ENCODE measurements at places on chromosomes 3 and 15.

- DNase-seq: no peak
Measured at GRCh38 chr3:141231952-141232823, 563 bp downstream of the PXYLP1 start.

GRCh38 chr3:15206662-15207576, 873 bp downstream of the CAPN7 start:
- DNase-seq: peak; percentile 25

DNA sequence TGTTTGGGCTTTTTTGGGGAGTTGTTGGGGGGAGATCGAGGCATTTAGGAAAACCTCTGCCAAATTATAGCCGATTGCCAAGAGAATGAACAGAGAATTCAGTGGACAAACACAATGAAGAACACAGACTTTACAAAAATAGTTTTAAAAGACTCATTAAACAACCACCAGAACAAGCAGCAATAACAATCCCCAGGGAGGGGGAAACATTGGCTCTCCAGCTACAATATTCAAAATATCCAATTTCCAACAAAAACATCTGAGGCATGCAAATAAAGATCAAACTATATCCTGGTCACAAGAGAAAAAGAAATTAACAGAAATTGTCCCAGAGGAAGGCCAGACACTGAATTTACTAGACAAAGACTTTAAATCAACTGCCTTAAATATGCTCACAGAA, 24.5 kb upstream of the ANKRD28 start:
- DNase-seq: no peak

- no peak for DNase-seq
Measured at GRCh38 chr15:82105451-82106215, 59.8 kb upstream of the MEX3B start.

DNA sequence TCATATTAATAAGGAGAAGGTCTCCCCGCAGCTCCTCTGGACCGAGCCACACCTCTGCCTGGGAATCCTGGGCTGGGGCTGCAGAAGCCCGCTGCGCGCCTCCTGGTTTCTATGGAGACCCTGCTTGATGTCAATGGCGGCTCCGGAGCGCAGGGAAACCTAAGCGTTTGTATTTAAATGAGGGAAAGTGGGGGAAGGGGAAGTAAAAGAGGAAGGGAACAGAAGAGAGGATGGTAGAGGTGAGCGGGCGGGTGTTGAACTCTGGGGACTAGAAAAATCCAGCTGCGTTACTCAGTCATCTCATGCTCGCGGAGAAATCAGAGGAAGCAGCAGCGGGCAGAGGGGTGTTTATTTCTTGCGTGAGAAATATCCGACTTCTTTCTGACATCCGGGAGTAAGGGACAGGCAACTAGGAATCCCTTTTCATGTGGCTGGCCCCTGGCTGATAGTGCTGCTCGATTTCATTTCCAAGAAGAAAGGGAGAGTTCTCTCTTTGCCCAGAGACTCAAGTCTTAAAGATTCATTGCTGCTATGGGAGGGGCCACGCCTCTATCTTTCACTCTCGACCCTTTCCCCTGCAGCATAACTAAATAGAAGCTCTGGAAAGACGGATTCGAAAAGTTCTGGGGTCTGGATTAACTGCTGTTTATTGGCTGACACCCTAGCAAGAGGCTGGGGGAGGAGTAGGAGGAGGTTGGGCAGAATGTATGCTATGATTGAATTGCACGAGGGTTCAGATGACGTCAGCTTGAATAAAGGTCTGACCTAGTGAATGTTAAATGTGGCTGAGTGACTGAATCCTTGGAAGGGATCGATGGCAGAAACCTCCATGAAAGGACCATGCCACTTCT, 110.5 kb upstream of the GAP43 start:
- no peak for DNase-seq

DNA sequence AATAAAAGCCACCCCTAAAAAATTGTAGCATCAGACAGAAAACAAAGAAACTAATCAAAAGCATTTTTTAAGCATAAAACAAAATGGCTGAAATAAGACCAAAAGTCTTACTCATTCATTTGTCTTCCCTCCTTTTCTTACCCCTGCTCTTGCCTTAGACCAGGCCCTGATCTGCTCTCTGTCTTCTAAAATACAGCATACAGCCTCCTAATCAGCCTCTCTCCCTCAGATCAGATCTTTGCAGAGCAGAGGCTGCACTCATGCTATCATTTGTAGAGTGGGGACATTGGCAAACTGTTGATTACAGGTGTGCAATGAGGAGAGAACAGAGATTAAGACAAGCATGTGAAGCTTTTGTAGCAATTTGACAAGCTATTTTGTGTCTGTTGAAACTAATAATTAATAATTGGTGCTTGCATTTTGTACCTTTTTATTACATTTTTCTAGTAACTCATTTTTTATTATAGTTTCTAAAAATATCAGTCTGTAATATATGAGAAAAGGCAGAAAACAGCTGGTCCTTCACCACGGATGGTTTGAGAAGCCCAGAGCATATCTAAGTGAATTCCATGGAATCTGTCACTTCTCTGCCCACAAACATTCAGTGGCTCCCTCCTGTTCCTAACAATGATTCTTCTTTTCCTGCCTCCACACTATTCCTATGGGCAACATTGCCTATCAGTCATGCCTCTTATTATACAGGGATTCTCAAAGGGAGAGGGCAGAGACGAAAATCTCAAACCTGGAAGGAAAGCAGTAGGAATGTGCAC, 286.2 kb upstream of the STT3B start:
- DNase-seq: no peak

- no peak for DNase-seq
Measured at GRCh38 chr3:142623194-142623593, 27.0 kb downstream of the PLS1 start.

DNA sequence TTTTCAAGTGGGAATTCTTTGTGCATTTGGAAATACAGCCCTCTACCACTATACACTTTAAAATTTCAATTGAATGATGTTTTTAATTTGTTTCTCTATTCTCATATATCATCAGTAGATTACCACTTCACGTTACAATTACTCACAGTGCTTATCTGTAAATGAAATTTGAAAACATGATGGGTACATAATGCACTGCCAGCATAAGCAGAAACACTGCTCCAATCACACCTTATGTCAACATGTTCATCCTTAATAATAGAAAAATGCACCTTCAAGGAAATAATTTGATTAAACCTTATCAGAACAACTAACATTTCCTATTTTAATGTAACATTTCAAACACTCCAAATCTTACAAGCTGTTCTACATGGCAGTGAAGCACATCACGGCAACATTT, 718.4 kb downstream of the GBE1 start:
- DNase-seq: no peak

DNA sequence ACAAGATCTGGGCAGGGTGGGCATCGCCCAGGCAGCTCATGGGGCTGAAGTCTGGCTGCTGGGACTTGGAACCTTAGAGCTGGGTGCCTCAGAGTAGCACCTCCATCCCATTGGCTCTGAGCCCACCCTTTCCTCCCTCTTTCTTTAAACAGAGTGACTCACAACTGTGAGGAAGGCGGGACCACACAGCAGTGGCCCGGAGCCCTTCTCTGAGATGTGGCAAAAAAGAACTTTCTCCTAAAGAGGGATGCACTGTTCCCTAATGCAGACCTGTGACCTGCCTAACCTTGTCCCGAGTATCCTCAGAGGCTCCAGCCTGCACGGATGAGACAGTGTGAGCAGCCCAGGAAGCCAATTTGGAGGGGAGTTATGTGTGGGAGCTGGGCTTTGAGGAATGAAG, 23.6 kb downstream of the PRR20G start:
- DNase-seq: no peak

DNA sequence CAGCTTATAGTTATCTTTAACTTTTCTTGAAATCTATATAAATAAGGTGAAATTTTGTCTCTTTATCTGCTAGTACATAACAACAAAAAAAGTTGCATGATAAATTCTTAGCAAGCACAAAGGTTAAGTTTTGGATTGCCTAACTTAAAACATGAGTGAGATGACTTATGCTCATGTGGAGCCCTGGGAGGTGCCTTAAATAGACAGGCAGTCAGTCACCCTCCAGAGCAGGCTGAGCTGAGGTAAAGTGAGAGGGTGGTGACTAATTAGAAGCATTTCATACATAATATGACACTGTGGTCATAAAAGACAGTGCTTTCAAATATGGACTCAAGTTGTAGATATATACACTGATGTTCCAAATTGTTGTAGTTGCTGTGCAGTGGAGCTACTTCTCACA, 14.6 kb upstream of the MME start:
- peak; percentile 79 for DNase-seq

DNA sequence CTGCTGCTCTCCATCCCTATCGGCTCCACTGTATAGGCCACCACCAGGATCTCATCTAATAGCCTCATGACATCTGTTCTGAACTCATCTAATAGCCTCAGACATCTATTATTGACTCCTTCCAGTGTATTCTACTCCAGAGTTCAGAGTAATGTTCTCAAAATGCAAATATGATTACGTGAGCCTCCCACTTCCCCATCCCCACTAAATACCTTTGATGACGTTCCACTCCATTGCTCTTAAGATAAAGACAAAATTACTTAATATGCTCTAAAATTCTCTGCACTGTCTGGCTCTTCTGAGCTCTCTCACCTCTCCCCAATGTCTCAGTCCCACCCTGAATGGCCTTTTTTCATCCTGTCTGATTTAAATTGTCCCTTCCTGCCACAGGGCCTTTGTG, 94.7 kb downstream of the SAMMSON start:
- no peak for DNase-seq

DNA sequence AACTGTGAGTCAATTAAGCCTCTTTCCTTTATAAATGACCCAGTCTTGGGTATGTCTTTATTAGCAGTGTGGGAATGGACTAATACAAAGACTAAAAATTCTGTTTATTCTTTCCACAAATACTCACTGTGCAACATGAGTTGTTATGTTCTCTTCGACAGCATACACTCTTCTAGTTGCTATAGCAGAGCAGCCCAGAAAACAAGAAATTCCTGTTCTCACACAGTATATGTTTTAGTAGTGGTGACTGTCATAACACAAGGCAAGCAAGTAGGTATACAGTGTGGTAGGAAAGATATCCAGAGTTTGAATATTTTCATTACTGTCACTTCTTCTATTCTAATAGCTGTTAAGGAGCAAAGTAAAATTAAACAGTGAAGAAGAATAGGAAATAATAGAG, 453.3 kb downstream of the ROBO1 start:
- DNase-seq: no peak

DNA sequence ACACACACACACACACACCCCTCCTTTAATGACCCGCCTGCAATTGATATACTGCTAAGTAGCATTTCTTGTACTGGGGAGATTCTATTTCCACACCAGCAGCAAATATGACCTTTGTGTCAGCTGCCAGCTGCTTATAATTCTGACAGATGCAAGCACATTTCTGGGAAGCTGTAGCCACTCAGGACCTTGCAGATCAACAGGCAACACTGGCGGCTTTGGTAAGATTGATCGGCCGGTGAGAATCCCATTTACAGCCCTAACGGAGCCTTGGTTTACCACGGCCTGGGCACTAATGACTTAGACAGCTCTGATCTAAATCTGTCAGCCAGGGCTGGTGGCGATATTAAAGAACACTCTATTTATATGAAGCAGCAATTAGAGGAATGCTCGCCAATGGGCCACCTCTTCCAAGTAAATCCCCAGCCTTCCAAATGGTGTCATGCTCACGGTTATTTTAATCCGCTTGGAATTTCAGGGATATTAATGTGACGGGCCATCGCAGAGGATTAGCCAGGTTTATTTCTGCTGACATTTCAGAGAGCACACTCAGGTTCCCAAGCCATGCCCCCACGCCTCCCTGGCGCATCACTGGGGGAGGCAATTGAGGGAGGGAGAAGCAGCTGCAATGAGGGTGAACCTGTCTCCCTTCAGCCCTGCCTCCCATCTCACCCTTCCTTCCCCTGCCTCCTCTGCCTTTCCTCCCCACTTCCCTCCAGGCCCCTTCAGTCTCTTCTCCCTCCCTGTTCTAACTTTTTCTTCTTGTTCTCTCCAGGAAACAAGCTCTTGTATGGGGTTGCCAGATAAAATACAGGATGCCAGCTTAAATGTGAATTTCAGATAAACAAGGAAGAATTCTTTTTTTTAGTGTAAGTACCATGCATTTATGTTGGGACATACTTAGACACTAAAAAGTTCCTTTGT, 287.0 kb downstream of the TLE3 start:
- no peak for DNase-seq

DNA sequence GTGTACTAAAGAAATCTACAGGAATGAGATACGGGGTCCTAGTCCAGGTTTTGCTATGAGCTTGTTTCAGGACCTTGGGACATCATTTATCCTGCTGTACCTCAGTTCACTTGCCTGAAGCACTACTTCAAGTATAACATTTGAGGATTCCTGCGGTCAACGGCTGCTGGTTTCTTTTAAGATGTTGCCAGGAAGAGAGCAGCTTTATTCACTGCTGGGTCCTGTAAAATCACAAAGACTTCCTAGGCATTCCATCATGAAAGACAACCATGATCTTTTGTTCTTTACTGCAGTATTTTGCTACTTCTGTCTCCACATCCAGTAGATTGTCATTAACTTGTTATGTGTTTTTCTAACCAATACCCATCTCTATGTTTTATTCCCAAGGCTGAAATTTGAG, 61.0 kb upstream of the PYDC2 start:
- DNase-seq: no peak

DNA sequence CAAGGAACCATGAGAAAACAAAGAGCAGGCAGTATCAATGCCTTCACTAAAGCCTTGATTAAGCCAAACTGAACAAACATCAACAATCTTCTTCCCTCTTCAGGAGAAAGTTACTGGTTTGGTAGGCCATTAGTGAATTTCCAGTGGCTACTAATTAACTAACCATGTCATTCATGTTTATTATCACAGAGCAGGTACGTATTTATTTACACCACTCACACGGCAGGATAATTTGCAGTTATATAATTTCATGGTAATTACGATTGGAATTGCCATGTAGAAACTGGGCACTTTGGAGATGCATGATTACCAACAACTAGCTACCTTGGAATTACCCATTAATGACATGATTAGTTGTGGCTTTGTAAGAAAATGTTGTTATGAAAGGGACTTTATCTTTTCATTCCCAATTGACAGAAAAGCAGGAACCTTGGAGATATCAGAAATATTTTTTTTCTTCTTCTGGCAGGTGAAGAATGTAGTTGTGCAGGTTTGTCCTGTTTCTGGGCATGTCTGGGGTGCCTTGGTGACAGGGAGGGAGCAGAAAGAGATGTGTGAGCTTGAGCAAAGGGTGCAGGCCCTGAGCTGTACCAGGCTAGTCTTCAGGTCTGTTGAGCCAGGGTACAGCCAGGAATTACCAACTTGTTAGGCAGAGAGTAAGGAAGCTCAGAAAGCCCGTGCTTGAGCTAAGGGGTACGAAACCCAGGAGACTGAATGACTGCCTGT, 310.7 kb downstream of the RORA start:
- no peak for DNase-seq

- DNase-seq: no peak
Measured at GRCh38 chr15:26757141-26757540, 15.7 kb downstream of the GABRB3 start.

GRCh38 chr15:88904624-88905327, 8.4 kb downstream of the MFGE8 start:
- DNase-seq: no peak

- peak; percentile 54 for DNase-seq
Measured at GRCh38 chr15:34318277-34319079, 19.1 kb downstream of the SLC12A6 start.

DNA sequence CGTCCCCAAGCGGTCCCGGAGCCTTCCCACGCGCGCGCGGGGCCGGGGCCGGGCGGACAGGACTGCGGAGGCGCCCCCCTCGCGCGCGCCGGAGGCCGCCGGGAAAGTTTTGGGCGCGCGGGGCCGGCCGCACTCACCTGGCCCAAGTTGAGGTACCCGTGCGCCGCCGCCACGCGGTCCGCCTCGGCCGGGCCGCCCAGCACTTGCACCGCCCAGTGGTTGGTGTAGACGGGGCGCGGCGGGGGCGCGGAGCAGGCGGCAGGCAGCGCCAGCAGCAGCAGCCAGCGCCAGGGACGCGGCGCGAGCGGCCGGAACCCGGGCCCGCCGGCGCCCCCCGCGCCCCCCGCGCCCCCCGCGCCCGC, 289 bp downstream of the PCSK6 start:
- no peak for DNase-seq
